ENCODE measurements at places on chromosomes 2 and 18.

DNA sequence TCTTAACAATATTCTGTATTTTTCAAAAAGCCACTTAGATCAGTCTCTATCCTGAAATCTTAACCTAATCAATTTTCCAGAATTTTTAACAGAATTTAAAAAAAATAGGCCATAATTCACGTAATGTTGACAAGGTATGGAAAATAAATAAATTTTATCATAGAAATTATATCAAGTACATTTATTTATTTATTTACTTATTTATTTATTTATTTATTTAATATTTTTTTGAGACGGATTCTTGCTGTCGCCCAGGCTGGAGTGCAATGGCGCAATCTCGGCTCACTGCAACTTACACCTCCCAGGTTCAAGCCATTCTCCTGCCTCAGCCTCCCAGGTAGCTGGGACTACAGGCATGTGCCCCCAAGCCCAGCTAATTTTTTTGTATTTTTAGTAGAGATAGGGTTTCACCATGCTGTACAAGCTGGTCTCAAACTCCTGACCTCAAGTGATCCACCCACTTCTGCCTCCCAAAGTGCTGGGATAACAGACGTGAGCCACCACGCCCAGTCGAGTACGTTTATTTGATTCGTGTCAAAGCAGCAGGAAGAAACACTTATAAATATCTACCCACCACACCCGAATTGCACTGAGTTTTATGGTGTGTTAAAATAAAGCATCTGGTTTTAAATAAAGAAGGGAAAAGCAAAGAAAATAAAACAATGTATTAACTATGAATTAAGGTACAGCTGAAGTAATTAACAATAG, 60.1 kb downstream of the DSC3 start:
- no peak for DNase-seq

DNA sequence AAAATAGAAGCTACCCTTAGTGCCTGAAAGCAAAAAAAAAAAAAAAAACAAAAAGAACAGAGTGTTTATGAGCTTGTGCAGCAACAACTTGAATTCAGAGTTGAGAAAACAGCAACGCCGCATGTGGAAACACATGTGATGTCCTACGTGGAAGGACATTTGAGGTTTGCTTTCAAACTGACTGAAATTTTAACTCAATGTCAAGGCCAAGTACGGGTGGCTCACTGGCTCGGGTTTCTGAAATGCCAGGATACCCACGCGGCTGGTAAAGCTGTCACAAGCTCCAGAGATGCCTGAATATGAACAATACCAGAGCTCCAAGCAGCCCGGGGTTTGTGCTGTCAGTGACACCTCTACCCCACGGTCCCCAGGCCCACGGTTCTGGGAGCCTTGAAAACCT, 72.2 kb upstream of the THOC1 start:
- no peak for DNase-seq

DNA sequence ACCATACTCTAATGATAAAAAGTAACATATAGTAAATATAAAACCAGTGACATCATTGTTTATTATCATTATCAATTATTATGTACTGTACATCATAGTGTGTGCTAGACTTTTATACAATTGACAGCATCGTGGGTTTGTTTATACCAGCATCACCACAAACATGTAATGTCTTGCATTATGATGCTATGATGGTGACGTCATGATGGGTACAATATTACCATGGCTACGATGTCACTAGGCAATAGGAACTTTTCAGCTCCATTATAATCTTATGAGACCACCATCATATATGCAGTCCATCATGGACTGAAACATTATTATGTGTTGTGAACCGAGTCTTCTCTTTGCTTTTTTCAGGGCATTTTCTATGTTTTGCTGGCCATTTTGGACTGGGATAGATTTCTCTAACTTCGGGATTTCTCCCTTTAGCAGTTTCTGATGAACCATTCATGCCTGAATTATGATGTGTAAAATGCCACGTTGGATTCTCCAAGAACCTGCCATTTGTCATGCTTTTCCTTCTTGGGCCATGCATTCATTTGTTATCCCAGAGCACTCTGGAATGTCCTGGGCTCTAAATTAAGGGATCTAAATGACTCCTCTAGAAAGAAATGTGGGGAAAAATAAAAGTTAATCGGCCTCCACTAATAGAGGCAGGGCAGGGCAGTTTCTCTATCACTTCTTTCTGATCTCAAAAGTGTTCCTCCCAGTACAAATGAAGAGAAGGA, 325.6 kb upstream of the TNP1 start:
- DNase-seq = no peak

DNA sequence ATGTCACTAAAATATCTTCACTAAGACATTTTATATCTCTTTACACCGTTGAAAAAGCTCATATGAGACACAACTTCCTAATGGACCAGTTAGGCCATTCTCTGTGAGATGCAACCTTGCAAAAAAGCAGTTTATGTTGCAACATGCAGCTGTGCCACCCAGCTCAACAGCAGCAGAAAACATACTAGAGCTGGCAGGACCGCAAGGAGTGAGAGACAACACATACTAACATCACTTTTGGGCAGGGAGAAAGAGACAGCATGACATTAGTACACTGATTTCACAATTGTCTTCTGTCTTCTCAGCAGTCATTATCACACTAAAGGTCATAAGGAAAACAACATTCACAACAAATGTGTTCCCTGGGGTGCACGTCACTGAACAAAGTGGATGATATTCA, 122.9 kb downstream of the EPB41L3 start:
- no peak for DNase-seq

- no peak for DNase-seq
Measured at GRCh38 chr2:79850912-79851311, 338.1 kb downstream of the CTNNA2 start.

DNA sequence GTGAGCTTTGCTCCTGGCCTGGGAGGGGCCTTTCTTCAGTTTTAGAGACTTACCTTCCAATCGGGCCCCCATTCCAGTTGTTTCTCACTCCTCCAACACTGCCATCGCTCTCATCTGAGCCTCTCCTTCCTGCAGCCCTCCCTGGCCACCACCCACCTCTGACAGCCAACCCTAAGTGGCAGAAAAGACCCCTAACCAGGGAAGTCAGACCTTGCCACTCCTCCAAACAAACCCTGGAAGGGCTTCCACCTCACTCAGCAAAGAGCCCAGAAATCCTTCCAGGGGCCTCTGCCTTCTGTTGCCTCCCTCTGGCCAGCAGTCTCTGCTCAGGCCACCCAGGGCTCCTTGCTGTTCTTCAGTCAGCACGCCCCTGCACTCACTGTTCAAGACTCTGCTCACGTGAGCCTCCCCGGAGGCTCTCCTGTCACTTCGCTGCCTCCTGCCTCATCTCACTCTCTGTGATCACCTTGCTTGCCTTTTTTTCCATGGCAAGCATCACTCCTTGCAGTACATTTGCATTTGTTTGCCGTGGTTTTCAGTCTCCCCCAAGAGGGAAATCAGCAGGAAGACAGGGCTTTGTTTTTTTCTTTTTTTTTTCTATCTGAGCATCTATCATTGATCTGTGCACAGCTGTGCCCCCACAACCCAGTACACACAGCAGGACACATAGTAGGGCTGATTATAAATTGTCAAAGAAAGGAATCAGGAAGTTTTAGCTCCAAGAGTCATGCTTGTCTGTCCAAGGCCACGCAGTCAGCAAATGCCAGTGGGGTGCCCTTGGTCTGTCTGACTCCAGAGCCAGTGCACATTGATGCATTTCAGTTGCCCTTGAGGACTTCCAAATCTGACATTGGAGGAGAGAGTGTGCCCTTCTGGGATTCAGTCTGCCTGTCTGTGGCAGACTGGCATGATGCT, 83.9 kb downstream of the INHBB start:
- DNase-seq = no peak

- no peak for DNase-seq
Measured at GRCh38 chr18:2905854-2906703, 59.3 kb downstream of the EMILIN2 start.

- DNase-seq = peak; percentile 41
Measured at GRCh38 chr18:23228102-23229061, 93.1 kb downstream of the CABLES1 start.

GRCh38 chr2:122145856-122146255, 390.4 kb downstream of the TSN start:
- DNase-seq = no peak

DNA sequence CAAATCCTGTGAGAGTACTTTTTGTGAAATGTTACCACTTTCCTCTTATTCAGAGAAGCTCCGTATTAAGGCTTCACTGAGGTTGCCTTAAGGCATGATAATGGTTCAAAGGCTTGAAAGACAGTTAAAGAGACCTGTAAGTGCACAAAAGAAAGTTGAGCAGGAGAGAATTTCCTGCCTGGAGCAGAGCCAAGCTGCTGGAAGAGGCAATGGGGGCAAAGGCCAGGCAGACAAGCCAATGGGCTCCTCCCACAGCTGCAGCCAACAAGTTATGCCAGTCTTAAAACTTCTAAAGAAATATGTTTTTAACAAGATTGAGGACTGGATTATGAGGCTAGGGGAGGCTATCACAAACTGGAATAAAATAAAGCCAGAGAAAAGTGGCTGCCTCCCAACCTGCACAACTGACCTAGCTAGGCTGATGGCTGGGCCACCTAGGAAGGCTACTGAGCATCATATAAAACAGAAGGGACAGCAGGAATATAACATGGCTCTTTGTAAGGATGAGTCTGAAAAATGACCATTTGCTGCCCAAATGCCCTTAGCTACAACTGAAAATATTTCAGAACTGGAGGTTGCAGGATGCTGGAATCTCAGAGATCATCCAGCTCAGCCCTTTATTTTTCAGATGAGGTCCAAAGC, 2.1 kb downstream of the IL1B start:
- DNase-seq = peak; percentile 38

- DNase-seq = no peak
Measured at GRCh38 chr2:151408788-151409600, 708 bp upstream of the RIF1 start.

DNA sequence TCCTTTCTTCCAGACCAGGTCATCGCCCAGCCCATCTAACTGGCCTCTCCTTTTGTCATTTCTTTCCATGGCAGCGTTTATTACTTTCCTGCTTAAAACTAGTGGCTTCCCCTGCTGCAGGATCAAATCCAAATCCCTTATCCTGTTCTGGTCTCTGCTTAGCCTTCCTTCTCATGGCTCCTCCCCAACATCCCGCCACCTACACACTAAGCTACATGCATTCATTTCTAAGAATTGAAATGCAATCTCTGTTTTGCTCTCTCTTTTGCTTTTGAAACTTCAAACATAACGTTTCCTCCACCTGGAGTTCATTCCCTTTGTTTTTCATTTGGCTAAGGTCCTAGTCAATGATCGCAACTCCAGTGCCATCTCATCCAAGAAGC, 18.0 kb upstream of the DPP4 start:
- DNase-seq = no peak

DNA sequence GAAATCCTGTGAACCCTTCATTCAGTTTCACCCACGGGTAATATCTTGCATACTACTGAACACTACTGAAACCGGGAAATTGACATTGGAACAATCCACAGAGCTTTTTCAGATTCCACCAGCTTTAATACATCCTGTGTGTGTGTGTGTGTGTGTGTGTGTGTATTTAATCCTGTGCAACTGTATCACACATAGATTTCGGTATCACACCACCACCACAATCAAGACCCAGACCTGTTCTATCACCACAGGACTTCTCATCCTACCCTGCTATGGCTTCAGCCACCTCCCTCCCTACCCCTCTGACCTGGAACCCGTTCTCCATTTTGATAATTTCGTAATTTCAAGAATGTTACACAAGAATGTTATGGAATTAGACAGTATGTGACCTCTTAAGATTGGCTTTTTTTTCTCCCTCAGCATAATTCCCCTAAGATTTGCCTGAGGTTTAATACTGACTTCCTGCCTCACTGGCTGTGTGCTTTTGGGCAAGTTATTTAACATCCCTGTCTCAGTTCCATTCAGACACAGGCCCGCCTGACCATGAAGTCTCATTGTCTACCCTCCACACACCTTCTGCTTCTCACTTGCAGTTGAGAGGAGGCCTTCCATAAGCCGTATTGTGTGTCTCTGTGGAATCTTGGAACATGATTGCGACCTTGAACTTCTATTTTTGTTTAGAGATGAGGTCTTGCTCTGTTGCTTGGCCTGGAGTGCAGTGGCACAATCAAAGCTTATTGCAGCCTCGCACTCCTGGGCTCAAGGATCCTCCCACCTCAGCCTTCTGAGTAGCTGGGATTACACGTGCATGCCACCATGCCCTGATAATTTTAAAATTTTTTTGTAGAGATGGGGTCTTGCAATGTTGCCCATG, 14.4 kb upstream of the TMEM131 start:
- DNase-seq = no peak

DNA sequence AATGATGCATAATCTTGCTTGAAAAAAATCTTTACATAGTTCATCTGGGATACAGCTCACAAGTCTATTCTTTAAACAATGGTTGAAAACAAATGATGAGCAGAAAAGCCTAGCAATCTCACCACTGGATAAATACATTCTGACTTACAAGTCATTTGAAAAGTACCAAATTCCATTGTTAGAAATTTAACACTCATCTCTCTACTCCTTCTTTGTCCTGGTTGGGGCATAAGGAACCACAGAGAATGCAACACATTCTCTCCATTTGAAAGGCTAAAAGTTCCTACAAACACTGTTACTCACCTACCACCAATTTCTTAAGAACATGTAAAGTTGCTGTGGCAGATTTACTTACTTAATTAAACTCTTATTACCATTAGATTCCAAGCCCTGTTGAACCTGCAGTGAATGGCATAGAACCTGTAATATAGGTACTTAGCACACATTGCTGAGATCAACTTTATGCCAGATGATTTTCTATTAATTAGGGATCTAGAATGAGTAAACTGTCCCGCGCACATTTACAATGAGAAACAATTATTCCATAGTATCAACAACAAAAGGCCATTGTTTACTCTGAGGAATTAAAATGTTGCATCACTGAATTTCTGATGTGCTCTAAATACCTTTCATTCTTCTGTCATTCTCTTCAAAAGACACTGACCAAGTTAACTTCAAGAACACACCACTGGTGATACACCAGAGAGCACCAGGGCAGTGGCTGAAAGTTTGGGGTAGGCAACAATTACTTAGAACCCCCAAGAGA, 69.6 kb downstream of the CABYR start:
- DNase-seq = no peak

- no peak for DNase-seq
Measured at GRCh38 chr2:201466050-201466675, 14.6 kb downstream of the STRADB start.

DNA sequence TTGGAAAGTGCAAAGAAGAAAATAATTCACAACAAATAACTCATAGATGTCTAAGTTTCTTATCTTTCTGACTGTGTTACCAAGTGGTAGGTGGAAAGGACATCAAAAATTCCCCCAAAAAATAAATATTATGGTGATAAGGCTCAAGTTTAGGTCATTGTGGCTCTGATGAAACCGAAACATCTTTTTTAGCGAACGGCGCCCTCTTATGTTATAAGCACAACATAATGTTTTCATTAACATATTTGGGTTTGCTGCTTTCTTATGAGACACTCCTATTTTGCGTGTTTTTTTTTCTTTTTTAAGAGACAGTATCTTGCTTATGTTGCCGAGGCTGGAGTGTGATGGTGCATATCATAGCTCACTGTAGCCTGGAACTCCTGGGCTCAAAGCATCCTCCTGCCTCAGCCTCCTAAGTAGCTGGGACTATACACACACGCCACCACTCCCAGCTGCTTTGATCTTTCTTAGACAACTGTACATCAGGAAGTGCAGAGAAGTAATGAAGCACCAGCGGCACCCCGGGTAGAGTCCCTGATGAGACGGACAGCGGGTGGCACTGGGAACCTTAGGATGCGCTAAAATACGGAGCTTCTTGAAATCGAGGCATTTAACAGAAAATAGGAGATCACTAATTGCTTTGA, 38.5 kb upstream of the SLC35G4 start:
- DNase-seq = peak; percentile 15

All from KBM-7 (cell line).